ENCODE measurements at places on chromosomes 3 and 15. TPM values are rescaled to one million over a fixed set of nuclear protein-coding genes. Genes with fewer than 3 reads are reported as not detected.

- no peak overlapping the region for H3K4me3 ChIP-seq
- no peaks in the 10 kb centered on the region for H3K27me3 ChIP-seq
- H3K4me1 ChIP-seq, result no peaks in the 10 kb centered on the region
- no peaks in the 10 kb centered on the region for H3K36me3 ChIP-seq
- DNase-seq, result no peak
- no peak overlapping the region for H3K27ac ChIP-seq
Measured at GRCh38 chr3:178532476-178532875, 3.8 kb upstream of the KCNMB2 start.

DNA sequence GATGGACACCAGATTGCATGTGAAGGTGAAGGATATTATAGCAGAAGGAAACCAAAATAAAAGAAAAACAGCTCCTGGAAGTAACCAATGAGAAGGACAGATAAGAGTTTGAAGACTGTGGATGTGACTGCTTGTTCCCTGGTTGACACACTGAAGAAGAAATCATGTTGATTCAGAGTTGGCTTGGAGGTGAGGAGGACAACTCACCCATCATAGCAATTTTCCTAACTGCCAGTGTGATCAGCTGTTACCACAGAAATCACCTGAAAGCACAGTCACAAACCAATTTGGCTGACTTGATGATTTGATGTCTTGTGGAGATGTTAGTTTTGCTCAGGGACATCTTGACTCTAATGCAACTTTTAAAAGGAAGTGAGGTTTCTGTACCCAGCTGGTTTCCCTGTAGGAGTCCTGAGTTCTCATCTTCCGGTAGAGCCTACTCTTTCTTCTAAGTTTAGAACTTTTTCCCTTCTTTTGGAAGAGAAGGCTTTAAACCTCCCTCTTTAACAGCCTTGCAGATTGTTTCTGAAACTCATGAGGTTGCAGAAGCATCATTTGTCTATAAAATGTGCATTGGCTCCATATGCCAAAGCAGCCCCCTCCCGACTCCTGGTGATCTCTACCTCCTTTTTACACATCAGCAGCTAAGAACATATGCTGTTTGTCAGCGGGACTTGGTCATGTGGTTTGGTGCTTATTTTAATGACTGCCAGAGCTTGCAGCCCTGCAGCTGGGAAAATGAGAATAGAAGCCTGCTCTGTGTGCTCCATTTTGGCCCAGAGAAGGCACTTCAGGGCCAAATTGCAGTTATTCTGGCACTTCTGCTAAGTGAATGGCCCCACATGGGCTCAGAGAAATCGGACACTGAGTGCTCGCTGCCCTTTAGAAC, 10.3 kb downstream of the ATG7 start:
- no peak overlapping the region for H3K27ac ChIP-seq
- peaks cover 18% of the 10 kb centered on the region for H3K36me3 ChIP-seq
- no peaks in the 10 kb centered on the region for H3K27me3 ChIP-seq
- DNase-seq, result no peak
- no peaks in the 10 kb centered on the region for H3K4me1 ChIP-seq
- H3K4me3 ChIP-seq, result no peak overlapping the region

- no peak overlapping the region for H3K4me3 ChIP-seq
- no peaks in the 10 kb centered on the region for H3K27me3 ChIP-seq
- no peak overlapping the region for H3K27ac ChIP-seq
- peaks cover 15% of the 10 kb centered on the region for H3K36me3 ChIP-seq
Measured at GRCh38 chr3:197293605-197294237, 4.7 kb downstream of the DLG1 start.

- H3K4me3 ChIP-seq, result no peak overlapping the region
- H3K36me3 ChIP-seq, result peaks cover 12% of the 10 kb centered on the region
- no peaks in the 10 kb centered on the region for H3K27me3 ChIP-seq
Measured at GRCh38 chr15:89119489-89120478, 31.5 kb downstream of the ABHD2 start.

- H3K27ac ChIP-seq, result no peak overlapping the region
- no peaks in the 10 kb centered on the region for H3K36me3 ChIP-seq
- DNase-seq, result no peak
Measured at GRCh38 chr3:131435000-131435399, 53.4 kb downstream of the NUDT16 start.

- H3K27me3 ChIP-seq, result no peaks in the 10 kb centered on the region
- H3K36me3 ChIP-seq, result no peaks in the 10 kb centered on the region
- no peak overlapping the region for H3K4me3 ChIP-seq
Measured at GRCh38 chr3:22475665-22476240, 724.7 kb upstream of the ZNF385D start.

UBE2Q2 gene
- total RNA-seq, result 28.8 TPM

DNA sequence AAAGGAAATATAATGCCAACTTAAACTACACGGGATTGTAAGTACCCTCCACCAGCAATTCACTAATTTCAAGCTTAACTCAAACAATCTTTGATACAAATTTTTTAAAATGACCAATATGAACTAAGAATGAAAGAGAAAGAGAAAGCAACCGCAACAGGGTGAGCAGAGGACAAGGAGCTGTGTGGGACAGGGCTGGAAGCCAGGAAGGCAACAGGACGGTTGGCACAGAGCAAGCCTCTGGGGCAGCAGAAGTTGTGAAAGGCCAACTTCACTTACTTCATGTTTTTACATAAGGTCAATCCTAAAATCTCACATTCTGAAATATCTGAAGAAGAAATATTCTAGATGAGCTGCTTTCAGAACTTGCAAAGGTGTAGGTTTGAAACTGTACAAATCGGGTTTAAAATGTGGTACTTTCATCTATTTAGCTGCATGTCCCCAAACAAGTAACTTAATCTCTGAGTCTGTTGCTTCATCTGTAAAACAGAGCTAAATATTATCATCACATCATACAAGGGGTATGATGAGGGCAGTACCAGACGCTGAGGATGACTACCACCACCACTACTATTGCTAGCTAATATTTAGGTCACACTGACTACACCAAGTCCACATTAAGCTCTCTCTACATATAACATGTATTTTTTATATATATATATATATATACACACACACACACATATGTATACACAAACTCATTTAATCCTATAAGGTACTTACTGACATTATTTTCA, 101.7 kb downstream of the IGSF11 start:
- no peak for DNase-seq
- no peaks in the 10 kb centered on the region for H3K4me1 ChIP-seq
- H3K36me3 ChIP-seq, result no peaks in the 10 kb centered on the region
- H3K4me3 ChIP-seq, result no peak overlapping the region

- no peak for DNase-seq
- H3K36me3 ChIP-seq, result no peaks in the 10 kb centered on the region
- no peak overlapping the region for H3K27ac ChIP-seq
- H3K4me3 ChIP-seq, result no peak overlapping the region
- H3K4me1 ChIP-seq, result no peaks in the 10 kb centered on the region
Measured at GRCh38 chr3:160184655-160185054, 40.6 kb upstream of the C3orf80 start.

SERINC4 gene
- 0.36 TPM for total RNA-seq

DNA sequence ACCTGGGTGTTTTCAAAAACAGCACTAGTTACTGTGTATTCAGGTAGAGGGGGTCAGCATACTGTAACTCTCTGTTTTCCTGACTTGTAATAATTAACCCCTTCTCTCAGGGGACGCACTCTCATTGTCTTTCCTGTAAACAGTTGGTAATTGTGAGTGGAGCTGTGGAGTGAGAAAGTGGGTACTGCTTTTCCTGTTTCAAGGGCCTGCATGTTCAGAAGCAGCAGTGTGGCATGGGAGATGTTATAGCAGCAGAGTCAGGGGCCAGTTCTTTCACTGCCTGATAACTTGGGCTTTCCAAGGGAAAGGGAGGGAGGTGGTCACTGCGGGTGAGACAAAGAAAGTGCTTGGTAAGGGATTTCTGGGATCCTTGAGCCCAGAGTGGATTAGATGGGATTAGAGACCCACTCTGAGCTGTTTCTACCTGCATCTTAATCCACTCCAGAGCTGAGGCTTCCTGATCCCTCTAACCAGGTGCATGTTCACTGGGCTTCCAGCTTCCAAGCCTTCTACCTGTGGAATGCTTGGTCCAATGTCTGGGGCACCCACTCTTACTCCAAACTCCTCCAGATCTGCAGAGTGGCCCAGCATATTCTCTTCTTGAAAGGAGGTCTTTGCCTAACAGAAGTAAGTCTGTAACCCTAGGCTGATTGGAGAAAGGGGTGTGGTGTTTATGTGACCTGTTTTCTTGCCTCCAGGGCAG, 105.2 kb downstream of the RPLP1 start:
- H3K4me1 ChIP-seq, result no peaks in the 10 kb centered on the region
- no peaks in the 10 kb centered on the region for H3K36me3 ChIP-seq
- H3K4me3 ChIP-seq, result no peak overlapping the region
- DNase-seq, result no peak

RBSN gene
- 46.2 TPM for total RNA-seq

DNA sequence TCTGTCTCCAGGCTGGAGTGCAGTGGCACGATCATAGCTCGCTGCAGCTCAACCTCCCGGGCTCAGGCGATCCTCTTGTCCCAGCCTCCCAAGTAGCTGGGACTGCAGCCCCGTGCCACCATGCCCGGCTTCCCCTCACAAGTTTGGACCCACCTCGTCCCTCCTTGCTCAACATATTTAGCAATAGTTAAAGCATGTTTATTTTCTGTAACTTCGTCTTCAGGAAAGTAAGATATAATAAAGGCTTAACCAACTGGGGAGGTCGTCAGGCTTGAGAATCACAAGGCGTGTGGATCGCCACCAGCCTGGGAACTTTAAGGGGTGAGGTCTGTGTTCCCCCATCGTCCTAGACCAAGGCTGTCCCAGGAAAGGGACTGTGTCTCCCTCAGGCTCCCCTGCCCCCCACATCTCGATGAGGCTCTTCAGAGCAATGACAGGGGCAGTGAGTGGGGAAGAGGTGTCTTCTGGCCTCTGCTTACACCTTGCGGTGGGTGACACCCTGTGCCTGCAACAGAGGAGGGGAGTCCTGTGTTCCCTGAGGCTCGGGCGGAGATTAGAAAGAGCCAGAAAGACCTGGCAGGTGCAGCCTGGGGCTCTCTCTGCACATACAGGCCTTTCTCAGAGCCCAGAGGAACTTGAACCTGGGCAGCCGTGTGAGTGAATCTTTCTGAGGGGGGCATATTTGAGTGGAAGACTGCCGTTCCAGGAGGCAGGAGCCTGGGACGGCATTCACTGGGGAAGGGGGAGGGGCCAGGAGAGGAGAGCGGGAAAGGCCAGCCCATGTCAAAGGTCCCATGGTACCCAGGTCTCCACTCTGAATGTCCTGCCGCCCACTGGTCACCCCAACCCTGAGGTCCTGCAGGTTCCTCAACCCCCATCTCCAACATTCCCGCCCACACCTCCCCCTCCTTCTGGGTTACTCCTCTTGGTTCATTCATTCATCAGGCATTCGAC, 152.3 kb downstream of the SMAD6 start:
- H3K4me1 ChIP-seq, result no peaks in the 10 kb centered on the region
- DNase-seq, result no peak
- H3K4me3 ChIP-seq, result no peak overlapping the region
- no peak overlapping the region for H3K27ac ChIP-seq

- no peaks in the 10 kb centered on the region for H3K27me3 ChIP-seq
- no peak overlapping the region for H3K4me3 ChIP-seq
- no peak overlapping the region for H3K27ac ChIP-seq
- no peaks in the 10 kb centered on the region for H3K36me3 ChIP-seq
Measured at GRCh38 chr3:193744822-193745684, 152.0 kb downstream of the OPA1 start.

DNA sequence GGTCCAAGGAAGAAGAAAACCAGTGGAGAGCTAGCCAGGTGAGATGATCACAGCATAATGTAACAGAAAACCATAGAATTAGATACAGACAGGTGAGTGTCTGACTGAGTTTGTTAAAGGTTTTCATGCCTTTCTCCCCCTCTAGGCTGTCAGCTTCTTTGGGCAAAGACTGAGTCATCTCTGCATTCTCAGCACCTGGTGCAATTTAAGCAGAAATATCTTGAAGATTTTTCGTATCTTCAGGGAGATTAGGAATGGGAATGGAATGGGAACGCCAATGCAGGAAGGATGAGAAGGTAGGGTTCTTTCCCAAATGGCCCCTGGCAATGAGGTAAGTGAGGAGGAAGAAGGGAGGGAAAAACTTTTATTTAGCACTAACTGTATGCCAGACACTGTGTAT, 122.0 kb upstream of the SLC7A14 start:
- H3K27me3 ChIP-seq, result no peaks in the 10 kb centered on the region
- no peaks in the 10 kb centered on the region for H3K36me3 ChIP-seq
- H3K27ac ChIP-seq, result no peak overlapping the region
- H3K4me1 ChIP-seq, result no peaks in the 10 kb centered on the region
- DNase-seq, result no peak

SLC7A14 gene
- total RNA-seq, result not detected

DNA sequence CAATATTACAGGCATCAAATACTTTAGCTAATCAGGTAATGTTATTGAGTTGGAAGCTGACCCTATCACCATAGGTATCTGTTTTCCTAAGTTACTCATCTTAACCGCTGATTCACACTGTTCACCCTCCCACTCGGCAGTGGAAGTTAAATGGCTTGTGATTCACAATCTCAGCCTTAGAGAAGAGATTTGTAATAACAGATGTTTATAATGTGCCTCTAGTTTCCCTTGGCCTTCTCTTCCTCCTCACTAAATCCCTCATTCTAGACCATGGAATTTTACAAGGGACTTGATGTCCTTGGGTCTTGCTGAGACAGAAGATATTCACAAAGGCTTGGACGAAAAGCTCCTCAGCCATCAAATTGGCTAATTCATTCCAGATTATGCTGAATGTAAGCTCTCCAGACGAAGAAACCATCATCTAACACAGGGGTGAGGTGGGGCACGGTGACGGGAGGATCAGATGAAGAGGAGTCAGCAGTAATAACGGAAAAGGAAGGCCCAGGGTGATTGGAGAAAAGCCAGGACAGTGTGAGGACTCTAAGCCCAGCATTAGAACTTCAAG, 931.7 kb downstream of the MCTP2 start:
- H3K27me3 ChIP-seq, result no peaks in the 10 kb centered on the region
- no peak overlapping the region for H3K27ac ChIP-seq
- H3K4me3 ChIP-seq, result no peak overlapping the region
- no peak for DNase-seq
- H3K4me1 ChIP-seq, result no peaks in the 10 kb centered on the region
- H3K36me3 ChIP-seq, result no peaks in the 10 kb centered on the region

All from naive thymus-derived CD4-positive, alpha-beta T cell (primary cell).